A549 (cell line): ENCODE measurements at places on chromosomes 16 and 17.

GRCh38 chr17:74119965-74120364, 83.5 kb upstream of the RPL38 start:
- DNase-seq, result no peak

DNA sequence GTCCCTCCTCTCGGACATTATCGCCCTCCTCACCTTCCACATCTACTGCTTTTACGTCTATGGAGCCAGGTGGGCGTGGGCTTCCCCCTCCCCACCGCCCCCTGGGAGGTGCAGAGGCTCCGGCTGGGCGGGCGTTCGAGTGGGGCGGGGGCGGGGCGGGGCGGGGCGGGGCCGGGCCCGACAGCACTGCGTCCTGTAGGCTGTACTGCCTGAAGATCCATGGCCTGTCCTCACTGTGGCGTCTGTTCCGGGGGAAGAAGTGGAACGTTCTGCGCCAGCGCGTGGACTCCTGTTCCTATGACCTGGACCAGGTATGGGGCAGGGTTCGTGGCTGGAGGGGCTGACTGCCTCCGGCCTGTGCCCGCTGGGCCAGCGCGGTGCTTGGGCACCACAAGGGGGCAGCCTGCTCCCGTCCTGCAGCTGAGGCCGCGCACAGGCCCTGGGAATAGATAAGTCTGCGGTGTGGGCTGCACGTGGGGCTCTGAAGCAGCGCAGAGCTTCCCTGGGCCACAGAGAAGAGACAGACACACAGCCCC, 9.2 kb downstream of the PIGQ start:
- DNase-seq, result peak; percentile 84

- no peak for DNase-seq
Observed at GRCh38 chr17:81193470-81194224, 27.6 kb upstream of the AATK start.

DNA sequence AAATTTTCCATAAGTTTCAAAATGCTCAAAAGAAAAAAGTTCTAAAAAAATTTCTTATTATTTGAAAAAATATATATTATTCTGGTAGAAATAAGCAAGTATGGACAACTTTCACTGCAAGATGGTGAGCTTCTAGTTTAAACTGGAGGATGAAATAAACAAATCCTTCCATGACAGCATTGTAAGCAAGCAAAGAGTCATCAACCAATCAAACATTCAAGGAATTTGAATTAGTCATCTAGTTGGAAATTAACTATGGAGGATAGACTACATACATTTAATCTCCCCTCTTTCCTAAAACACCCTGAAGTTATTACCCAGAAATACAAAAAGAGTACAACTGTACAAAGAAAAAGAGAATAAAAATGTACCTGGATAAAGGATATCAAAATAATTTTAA, 51.0 kb upstream of the IRX5 start:
- DNase-seq, result peak; percentile 24

GRCh38 chr17:7222972-7223292, 3.2 kb downstream of the ACADVL start:
- DNase-seq, result no peak

DNA sequence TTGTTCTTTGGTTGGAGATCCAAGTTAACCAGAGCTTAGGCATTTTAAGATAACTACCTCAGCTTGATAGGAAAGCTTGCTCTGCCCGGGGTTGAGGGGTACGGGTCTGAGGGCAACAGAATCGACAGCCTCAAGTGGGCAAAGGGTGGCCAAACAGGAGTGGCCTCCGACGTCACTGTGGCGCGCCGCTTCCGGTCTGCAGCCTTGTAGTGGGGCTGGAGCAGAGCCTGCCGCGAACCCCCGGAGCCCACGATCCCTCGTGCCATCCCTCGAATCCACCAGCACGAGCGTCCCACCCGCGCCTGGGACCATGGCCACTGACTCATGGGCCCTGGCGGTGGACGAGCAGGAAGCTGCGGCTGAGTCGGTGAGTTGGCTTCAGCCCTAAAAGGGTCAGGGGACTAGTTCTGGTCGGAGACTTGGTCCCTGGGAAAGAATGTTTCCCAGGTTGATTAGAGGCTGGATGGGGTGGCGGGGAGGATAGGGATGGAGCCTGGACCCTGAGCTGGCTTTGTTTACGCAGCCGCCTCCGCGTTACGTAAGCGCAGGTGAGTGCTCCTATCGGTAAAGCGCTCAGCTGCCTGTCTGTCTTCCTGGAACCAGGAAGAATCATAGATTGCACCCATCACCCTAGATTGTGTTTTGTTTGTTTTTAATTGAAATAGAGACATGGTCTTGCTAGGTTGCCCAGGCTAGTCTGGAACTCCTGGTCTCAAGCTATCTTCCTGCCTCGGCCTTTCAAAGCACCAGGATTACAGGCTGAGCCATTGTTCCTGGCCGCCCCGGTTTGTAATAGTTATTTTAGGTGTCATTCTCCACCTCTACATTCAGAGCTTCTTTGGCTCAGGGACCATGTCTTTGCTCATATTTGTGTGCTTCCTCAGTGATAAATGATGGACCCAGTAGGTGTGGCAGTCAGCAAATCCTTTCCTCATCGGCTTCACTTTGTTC, at the start of gene DDX19B:
DDX19B (plus strand) TSS at position 199 of the 951 bp plus-strand sequence; CDS start at position 311, 112 bp downstream.
- peak; percentile 79 for DNase-seq

GRCh38 chr17:76397184-76397583, 12.8 kb downstream of the SPHK1 start:
- peak; percentile 40 for DNase-seq

DNA sequence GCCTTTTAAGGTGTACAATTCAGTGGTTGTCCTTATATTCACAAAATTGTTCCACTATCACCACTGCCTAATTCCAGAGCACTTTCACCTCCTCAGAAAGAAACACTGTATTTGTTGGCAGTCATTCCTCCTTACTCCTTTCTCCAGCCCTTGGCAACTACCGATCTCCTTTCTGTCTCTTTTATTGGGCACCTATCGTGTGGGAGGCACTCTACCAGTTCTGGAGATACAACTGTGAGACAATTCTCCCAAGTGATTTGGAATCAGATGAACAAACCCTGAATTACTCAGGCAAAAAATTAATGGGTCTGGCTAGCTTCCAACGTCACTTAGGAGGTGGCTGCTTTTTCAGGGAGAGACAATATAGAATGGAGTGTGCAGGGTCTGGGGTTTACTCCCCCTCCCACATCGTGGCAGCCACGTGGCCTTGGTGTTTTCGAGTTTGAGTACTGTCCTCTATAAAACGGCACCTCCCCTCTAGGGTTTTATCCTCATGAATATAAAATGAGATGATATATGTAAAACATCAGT, 63.9 kb downstream of the SHISA9 start:
- DNase-seq, result no peak

- peak; percentile 72 for DNase-seq
Observed at GRCh38 chr17:7136266-7136877, 21.8 kb upstream of the ASGR2 start.

DNA sequence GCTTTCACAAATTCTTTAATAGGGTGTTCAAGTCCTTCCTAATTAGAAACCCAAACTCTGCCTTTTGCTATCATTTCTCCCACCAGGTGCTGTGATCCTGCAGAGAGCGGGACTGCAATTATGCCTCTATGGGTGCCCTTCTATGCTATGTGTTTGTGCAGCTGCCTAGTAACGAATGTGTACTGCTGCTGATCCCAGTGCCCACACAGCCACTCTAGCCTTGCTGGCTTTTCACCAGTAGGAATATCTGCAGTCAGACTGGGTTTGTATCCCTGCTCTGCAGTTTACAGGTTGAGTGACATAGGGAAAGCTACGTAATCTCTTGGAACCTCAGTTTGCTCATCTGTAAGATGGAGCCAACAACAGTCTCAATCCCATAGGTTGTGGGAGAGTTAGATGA, 179.6 kb upstream of the IRX3 start:
- DNase-seq, result no peak

DNA sequence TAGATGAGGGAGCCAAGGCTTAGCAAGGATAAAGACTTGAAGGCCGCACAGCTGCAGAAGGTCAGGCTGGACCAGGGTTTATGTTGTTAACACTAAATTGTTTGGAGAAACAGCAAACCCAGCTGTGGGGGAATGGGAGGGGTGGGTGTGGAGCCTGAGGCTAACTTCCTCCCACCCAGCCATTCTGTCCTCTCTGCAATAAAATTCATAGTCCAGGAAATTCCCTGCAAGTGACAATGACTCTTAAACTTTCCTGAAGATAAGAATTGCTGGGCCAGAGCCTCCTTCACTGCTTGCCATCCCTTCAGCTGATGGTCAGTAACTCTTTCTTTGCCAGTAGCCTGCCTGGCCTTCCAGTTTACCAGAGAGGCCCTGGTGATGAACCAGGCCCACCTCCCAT, 19.4 kb upstream of the ATP5MC1 start:
- DNase-seq, result no peak

DNA sequence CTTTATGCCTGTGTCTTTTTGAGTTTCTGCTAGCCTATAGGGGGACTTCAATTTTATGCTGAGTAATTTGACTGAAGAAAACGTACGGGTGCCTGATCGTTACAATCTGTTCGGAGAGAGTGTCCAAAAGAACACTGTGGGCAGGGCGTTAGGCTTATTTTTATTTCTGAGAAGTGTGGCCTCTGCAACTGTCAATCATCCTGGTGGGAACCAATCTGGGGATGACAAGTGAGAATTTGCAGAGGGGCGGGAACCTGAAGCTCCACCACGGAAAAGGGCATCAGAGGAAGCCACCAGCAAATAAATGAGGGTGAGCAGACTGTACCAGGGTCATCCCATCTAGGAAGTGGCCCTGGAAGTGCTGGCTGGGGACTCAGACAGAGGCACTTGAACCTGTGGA, 12.0 kb upstream of the CDYL2 start:
- DNase-seq, result no peak

DNA sequence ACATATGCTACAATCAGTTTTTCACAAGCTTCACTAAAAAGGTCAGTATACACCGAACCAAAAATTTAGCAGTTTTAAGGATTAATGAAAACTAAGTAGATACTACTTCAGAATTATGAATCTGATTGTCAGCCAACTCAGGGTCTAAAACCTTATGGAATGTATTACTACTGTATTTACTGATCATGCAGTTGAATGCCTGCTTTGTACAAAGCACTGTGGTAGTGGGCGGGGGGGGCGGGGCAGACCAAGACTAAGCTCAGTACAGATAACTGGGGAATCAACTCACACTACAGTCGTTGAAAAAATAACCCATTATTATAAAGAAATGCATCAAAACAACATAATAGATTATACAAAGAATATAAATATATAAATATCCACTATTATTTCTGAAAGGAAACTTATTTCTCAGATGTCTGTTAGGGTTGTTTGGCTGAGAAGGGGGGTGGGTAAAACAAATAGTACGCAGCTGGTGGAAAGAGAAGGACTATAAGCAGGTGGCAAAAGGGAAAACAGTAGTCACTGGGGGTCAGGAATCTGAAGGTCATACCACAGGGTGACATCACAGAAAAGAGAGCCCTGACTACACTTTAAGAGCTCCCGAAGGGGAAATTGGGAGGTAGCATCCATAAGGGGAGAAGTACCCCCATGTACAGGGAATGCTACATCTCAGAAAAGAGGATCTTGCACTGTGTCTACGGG, 109.4 kb upstream of the AXIN2 start:
- no peak for DNase-seq

DNA sequence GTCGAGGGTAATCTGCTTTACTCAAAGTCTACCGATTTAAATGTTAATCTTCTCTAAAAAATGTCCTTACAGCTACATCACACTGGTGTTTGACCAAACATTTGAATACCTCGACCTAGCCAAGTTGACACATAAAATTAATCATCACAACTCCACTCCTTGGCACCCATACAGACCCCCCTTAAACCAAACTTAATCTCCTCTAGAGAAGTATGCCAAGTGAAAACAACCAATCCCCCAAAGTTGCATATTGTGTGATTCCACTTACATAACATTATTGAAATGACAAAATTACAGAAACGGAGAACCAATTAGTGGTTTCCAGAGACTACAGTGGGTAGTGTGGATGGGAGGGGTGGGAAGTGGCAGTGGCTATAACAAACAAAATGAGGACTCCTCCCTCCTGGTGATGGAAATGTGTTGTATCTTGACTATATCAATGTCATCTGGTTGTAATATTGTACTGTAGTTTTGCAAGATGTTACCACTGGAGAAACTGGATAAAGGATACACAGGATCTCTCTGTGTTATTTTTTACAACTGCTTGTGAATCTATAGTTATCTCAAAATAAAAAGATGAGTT, 39.4 kb downstream of the CAPNS2 start:
- no peak for DNase-seq

- no peak for DNase-seq
Observed at GRCh38 chr17:68835071-68835470, 120.1 kb downstream of the ABCA8 start.

GRCh38 chr16:31334934-31335333, 20.0 kb upstream of the ITGAX start:
- no peak for DNase-seq

- no peak for DNase-seq
Observed at GRCh38 chr17:68482576-68483041, 25.3 kb upstream of the WIPI1 start.

DNA sequence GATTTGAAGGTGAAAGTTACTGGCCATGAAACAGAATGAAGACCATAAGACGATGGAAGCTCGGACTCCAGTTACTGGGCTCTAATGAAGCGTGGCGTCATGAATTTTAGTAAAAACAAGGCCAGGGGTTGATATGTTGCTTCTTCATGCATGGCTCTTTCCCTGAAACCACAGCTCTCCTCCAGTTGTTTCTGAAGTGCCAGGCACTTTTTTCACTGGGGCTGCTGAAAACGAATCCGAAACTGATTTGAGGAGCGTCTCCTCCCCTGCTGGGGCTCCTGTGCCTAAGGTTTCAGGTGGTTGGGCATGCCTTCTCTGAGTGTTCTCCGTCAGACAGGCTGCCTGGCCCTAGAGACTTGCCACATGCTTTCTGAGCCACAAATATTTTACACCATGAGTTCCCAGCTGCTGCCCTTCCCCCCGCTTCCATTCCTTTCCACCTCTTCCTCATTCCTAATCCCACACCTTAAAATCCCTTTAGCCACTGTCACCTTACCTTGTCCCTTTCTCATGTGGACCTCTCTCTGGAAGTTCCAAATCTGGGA, 3.7 kb upstream of the MYL4 start:
- DNase-seq, result no peak

- DNase-seq, result no peak
Observed at GRCh38 chr17:40313668-40314583, 4.9 kb downstream of the RARA start.

- DNase-seq, result no peak
Observed at GRCh38 chr17:17769869-17770631, 66.7 kb downstream of the SREBF1 start.

DNA sequence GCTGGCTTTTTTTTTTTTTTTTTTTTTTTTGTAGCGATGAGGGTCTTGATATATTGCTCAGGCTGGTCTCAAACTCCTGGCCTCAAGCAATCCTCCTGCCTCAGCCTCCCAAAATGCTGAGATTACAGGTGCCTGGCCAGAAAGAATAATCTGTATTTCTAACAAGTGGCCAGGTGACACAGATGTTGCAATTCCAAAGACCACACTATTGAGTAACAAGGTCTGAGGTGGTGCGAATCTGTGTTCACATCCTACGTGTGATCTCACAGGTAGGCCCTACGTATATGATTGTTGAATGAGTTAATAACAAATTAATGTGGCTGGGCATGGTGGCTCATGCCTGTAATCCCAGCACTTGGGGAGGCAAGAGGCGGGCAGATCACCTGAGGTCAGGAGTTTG, 33.3 kb downstream of the OTOA start:
- no peak for DNase-seq
